ENCODE measurements at places on chromosomes 11 and 22.

GRCh38 chr11:65424205-65425104 is 1.9 kb downstream of the NEAT1 start:
- DNase-seq = peak; percentile 50

DNA sequence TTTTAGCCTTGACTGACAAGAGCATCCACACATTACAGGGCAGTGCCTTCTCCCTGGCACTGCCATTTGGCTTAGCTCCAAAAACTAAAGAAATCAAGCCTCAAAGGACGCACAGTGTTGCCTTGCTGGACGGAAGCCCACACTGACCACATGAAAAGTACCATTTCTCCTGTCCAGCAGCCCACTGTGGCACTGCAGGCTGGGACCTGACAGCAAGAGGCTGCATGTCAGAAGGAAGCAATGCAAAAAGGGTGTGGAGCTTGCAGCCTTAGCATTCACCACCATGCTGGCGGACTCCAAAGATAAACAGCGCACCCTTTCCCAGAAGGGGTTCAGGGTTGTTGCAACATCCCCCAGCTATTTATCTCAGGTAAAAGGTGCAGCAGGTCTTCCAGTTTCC is 109.3 kb upstream of the BMAL1 start:
- DNase-seq = no peak

DNA sequence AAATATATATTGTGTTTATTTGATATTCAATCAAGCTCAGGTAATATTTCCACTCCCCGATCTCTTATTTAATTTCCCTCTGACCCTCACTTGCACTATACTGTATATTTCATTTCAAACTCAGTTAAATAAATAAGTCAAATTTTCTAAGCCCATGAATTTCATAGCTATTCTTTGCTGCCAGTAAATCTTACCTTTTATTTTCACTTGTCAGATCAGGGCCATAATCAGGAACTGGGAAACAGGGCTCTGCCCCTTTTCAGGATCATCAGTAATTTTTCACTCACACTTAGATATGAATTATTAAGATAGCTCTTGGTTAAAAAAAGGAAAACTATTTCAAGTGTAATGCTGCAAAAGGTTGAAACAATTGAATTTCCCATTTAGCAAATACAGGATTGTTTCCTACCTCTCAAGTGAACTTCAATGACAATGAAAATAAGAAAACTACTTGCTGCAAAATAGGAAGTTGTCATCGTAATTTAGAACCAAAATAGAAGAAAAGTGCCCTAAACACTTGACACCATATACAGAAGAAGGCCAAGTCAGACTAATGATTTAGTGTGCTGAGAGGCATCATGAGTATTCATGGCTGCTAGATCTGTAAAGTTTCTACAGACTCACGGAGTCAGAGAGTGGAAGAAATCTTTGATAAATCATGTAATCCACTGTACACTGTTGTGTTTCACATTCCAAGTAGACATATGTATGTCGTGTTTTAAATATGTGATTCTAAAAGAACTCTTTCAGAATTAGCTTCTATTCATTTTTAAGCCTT is 316.8 kb upstream of the CNTN5 start:
- DNase-seq = no peak

DNA sequence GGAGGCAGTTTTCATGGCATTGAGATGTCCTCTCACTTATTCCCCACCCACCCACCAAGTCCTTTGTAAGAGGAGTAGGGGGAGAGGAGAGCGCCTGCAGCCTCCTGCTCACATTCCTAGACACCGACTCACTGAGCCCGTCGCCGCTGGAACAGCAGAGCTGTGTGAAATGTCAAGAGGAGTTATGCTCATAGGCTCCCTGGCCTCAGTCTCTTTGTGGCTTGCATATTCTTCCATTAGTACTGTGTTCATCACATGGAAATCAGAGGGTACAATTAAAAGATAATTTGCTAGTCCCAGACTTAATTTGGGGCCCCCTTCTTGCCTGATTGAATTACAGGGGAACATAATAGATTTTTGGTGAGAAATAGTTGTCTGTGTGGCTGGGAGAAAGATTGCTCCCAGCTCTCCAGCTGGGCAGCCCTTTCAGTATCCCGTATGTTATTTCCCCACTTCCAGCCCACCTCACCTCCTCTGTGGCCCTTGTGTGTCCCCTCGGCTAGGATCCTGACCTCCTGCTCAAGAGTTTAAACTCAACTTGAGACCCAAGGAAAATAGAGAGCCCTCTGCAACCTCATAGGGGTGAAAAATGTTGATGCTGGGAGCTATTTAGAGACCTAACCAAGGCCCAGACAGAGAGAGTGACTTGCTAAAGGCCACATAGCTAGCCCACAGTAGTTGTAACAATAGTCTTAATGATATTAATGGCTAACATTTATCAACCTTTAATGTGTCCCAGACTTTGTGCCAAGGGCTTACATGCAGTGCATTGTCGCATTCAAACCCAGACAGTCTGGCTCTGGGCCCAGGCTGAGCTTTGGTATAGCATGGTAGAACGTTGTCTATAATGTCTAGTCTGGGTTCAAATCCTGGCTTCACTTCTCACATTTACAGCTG is 32.2 kb downstream of the LIMK2 start:
- no peak for DNase-seq

- DNase-seq = no peak
These were observed 249.1 kb downstream of the CTTN start for GRCh38 chr11:70647188-70648166.

GRCh38 chr11:118878163-118878563 is 5.5 kb upstream of the CXCR5 start:
- no peak for DNase-seq

DNA sequence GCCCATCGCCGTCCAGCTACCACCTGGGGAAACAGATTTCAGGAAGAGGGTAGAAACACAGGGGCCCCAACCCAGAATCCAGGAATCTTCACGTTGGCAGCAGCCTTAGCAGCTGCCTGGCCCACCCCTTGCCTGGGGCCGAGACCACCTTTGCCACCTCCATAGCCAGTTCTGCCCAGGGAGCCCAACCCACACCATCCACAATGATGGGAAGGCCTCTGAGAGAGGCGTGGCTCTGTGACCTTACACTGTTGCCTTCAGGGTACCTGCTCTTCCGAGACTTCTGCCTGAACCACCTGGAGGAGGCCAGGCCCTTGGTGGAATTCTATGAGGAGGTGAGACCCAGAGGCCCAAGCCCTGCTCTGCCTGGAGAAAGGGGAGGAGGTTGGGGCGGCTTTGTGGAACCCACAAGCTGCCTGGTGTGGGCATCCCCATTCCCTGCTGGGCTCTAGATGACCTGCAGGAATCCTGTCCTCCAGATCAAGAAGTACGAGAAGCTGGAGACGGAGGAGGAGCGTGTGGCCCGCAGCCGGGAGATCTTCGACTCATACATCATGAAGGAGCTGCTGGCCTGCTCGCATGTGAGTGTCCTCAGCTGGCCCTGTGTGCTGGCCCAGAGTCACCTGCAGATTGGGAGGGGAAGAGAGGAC is 10.0 kb upstream of the ANKRD13D start:
- DNase-seq = no peak

DNA sequence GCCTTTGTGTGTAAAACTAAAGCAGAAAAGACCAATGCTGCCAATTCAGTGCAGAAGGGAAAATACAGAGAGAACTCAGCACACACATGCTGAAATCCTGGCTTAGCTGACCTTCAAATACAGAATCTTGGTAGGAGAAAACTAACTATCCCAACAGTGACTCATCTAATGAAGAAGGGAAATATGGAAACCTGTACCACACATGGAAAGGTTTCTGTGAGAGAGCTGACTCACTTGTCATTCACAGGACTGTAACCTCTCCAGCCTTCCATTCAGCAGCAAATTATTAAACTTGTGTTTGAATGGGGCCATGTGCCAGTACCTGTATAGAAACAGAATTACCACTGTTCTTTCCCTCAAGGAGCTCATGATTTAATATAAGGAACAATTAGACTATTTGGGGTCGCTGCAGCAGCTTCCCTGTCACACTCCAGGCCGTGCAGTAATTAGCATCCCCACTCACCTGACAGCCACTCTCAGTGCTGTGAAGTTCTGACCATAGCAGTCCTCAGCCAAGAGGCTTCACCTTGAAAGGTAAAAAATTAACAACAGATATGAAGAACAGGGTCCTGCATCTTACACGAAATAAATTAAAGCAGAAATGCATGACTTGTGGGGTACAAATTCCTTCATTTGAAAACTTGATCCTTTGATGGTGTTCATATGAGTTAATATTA is 53.9 kb downstream of the MSANTD4 start:
- DNase-seq = no peak

DNA sequence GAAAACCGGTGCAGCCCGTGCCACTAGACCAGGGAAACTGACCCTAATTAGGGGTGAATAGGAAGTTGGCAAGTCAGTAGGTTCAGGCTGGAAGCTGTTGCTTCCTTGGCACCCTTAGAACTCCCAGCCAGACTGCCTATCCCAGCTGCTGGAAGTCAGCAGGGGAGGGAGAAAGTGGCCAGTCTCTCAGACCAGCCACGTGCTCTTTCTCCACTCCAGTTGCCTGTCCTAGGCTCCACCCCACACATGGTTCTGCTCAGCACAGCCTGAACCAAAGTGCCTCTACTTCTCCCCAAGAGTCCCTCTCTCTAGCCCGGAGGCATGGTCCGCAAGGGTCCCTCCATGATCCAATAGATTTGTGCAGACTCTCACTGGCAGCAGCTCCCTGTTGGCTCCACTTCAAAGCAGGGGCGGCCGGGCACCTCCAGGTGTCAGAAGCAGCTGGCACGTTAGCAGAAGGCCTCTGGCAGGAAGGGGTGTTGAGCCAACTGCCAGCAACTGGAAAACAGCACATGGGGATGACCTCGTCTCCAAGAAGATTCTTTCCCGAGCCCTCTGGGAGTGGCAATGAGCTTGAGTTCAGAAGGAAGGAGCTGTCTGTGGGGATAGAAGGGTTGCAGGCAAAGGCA is 27.7 kb downstream of the ARFGAP2 start:
- peak; percentile 26 for DNase-seq

GRCh38 chr11:78607696-78608095 is 33.0 kb upstream of the NARS2 start:
- no peak for DNase-seq

DNA sequence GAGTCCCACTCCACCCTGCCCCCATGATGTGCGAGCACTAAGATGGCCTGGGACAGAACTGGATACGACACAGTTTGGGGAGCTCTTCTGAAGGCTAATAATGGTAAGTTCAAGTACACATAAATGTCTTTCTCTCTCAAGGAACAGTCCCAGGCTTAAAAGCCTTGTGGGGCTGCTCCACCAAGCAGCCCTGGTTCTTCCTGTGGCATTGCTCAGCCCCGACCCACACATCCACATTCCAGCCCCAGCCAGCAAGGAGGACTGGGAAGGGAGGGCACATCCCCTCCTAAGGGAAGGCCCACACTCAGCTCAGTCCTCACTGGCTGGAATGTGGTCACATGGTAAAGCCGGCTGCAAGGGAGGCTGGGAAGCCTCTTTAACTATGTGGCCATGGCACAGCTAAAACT is 13.3 kb upstream of the MB start:
- no peak for DNase-seq

GRCh38 chr11:26943636-26944035 is 50.3 kb upstream of the FIBIN start:
- DNase-seq = no peak

DNA sequence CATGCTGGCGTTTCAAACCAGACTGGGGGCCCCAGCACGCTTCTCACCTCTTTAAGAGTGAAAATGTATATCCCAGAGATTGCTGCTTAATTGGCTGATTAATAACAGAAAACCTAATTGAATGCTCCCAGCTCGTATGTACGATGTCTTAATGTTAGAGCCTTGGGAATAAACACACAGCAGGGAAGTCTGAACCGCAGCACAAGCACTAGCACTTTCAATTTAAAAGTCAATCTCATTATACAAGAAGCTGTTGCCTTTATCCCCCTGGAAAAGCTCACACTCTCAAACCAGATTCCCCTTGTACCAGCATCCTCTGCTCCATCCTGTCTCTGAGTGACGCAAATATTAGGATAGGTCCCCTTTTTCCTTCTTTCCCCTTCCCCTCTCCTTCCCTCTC is 449.1 kb downstream of the MN1 start:
- DNase-seq = no peak

DNA sequence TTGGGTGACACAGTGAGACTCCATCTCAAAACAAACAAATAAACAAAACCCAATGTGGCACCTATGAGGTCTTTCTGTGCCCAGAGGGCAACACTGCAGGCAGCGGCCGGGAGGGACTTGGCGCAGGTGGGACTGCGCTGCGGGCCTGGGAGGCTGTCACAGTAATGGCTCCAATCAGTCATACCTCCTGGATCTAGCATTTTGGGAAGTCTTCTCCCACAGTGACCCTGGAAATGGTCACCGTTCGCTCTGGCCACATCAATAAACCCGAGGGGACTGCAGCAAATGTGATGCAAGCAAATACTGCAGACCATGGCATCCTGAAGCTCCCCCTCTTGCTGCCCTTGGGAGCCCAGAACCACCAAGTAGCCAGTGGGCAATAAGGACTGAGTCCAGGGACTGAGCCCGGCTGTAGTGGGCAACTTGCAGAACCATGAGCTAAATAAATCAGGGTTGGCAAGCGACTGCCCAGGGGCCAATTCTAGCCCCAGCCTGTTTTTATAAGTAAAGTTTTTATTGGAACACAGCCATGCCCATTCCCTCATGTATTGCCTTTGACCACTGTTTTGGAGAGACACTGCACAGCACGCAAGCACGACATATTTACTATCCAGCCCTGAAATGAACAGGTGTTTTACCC is 15.4 kb downstream of the SHANK2 start:
- no peak for DNase-seq

DNA sequence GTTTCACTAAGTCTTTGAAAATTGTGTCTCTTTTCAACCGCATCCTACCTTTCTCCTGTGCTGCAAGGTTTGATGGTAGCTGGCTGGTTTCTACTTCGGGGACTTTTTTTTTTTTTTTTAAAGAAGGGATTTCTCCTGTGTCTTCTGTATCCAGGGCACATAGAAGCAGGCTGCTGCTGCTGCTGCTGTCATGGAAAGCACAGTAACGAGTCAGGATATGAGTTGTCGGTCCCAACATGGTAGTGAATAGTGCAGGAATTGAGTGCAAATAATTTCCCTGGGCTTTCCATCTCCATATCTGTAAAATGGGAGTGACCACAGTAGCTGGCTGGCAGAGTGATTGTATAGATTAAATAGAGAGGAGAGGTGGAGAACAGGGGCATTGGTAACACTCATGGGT is 118.3 kb upstream of the NAV2 start:
- no peak for DNase-seq

- no peak for DNase-seq
These were observed 28.4 kb downstream of the CDON start for GRCh38 chr11:126034039-126034932.

DNA sequence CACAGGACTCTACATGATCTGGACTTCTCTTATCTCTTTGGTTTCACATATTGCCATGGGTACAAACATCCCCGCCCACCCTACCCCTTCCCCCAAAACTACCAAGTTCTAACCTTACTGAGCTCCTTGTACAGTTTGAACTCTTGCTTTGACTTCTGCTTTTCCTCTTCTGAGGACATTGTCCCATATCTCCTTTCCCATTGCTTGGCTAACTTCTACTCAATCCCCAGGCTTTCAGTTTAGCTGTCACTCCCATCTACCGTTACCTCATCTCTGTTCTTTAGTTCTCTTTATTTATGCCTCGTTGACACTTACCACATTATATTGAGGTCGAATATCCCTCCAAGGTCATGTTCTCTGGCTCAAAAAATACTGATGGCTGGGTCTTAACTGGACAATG is 393.5 kb upstream of the CADM1 start:
- DNase-seq = no peak

- no peak for DNase-seq
These were observed 7.5 kb upstream of the RAG2 start for GRCh38 chr11:36605221-36606216.

GRCh38 chr11:42951266-42951665 is 360.5 kb upstream of the API5 start:
- no peak for DNase-seq

GRCh38 chr11:61418136-61418535 is 11.6 kb downstream of the CPSF7 start:
- no peak for DNase-seq
